CD4-positive, CD25-positive, alpha-beta regulatory T cell (primary cell): ENCODE measurements at places on chromosomes 3 and 15.

DNA sequence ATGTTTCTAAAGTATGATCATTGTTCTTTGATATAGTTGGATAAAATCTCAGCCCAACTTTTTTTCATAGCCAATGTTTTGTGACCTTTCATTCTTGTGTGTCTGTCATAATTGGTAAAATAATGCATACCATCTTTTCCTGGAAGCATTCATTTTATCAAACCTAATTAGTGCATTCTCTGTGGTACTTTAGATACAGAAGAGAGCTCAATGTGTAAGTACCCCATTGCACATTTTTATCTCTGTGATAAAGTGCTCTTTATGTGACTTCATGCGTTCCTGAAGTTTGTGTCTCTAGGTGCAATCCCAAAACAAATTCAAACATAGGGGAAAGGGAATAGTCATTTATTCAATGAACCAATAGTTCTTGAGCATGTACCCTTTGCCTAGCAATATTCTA, 628.5 kb downstream of the GBE1 start:
- no peaks in the 10 kb centered on the region for H3K36me3 ChIP-seq
- DNase-seq: no peak
- no peaks in the 10 kb centered on the region for H3K27me3 ChIP-seq
- H3K27ac ChIP-seq: no peak overlapping the region
- H3K4me1 ChIP-seq: no peaks in the 10 kb centered on the region

DNA sequence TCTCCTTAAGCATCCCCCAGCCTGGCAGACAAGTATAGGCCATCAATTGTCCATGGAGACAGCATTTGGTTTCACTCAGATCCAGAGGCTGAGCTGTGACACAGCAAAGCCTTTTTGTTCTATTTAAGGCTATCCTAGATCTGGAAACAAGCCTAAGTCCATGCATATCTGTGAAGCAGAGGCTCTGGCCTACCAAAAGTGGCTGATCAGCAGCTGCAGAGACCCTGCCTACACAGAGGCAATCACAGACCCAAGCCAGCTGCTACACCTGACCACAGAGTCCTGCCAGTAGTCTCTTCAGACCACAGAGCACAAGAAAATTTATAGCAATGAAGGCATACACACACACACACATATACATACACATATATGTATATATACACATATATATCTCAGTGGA, 501.7 kb upstream of the ARPP21 start:
- H3K36me3 ChIP-seq: no peaks in the 10 kb centered on the region
- H3K27me3 ChIP-seq: no peaks in the 10 kb centered on the region
- no peak for DNase-seq
- H3K4me1 ChIP-seq: no peaks in the 10 kb centered on the region
- no peak overlapping the region for H3K27ac ChIP-seq
- H3K4me3 ChIP-seq: no peak overlapping the region

GRCh38 chr3:36733162-36733696, 31.1 kb downstream of the DCLK3 start:
- no peaks in the 10 kb centered on the region for H3K36me3 ChIP-seq
- H3K27ac ChIP-seq: no peak overlapping the region
- H3K4me3 ChIP-seq: no peak overlapping the region
- peaks cover 5% of the 10 kb centered on the region for H3K27me3 ChIP-seq
- DNase-seq: no peak

GRCh38 chr15:25862071-25862471, 1.1 kb downstream of the ATP10A start:
- peak overlapping the region; percentile 82 for H3K4me3 ChIP-seq
- no peaks in the 10 kb centered on the region for H3K27me3 ChIP-seq

GRCh38 chr15:50377867-50378751, 23.1 kb upstream of the GABPB1 start:
- no peaks in the 10 kb centered on the region for H3K36me3 ChIP-seq
- H3K4me1 ChIP-seq: no peaks in the 10 kb centered on the region
- H3K27ac ChIP-seq: no peak overlapping the region
- H3K4me3 ChIP-seq: no peak overlapping the region
- no peaks in the 10 kb centered on the region for H3K27me3 ChIP-seq

GRCh38 chr3:48662753-48663488, at the start of gene CELSR3:
Gene CELSR3, minus strand, starts transcription at chr3:48662886. Its CDS starts 252 bp downstream, at chr3:48662634.
- peak within 1 kb of the TSS; percentile 64 for H3K4me3 ChIP-seq
- H3K27me3 ChIP-seq: no peaks in the 10 kb centered on the region
- peak within 1 kb of the TSS; percentile 68 for H3K27ac ChIP-seq
- peak; percentile 59 for DNase-seq

- H3K27ac ChIP-seq: no peak overlapping the region
- H3K4me3 ChIP-seq: no peak overlapping the region
- H3K36me3 ChIP-seq: no peaks in the 10 kb centered on the region
- peaks cover 3% of the 10 kb centered on the region for H3K27me3 ChIP-seq
- no peak for DNase-seq
These were observed 189.0 kb downstream of the ZNF621 start for GRCh38 chr3:40713795-40714194.

DNA sequence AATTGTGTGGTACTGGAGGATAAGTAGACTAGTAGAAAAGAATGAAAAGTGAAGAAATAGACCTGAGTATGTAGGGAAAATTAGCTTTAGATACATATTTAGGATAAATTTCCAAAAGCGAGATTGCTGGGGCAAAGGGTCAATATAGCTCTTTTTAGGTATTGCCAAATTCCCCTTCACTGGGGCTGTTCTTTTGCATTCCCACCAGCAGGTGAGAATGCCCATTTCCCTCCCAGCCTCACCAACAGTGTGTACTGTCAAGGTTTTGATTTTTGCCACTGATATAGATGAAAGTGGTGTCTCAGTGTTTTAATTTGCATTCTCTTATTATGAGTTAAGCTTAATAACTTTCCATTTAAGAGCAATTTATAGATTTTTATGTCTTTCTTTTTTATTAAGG, 35.7 kb upstream of the BHLHE40 start:
- H3K4me3 ChIP-seq: no peak overlapping the region
- H3K36me3 ChIP-seq: no peaks in the 10 kb centered on the region
- H3K4me1 ChIP-seq: no peaks in the 10 kb centered on the region
- DNase-seq: no peak

DNA sequence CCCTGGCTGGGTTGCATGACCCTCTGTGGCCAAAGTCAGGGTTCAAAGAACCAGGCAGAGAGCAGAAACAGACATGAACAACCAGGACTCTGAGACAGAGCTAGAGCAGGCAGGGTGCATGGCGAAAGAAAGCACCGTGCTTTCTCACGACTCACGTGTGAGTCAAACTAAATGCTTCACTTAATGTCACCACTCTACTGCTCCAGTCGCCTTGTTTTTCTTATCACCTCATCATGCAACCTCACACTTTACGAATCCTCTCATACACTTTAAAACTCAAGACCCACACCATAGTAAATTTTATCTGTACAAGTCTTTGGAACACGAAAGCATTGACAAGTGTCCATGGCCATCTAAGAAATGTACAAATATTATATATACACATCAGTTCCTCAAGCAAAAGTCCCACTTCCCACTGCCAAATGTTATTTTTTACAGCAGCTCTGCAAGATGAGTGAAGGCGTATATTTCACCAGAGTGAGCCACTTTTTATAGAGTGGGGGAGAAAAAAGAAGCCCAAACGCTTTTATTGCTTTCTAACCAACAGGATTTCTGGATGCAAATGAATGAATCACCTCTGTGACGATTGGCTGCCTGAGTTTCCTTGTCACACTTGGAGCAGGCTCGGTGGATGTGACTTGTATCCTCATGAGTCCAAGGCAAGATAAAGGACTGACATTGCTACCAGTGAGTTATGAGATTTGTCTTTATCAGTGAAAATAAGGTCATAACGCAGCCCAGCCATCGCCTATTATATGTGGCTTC, 16.0 kb upstream of the MEGF11 start:
- DNase-seq: no peak
- no peaks in the 10 kb centered on the region for H3K4me1 ChIP-seq

- no peaks in the 10 kb centered on the region for H3K36me3 ChIP-seq
- H3K27me3 ChIP-seq: no peaks in the 10 kb centered on the region
- H3K27ac ChIP-seq: peak overlapping the region; percentile 69
- H3K4me1 ChIP-seq: peaks cover 15% of the 10 kb centered on the region
These were observed 85.2 kb downstream of the KBTBD8 start for GRCh38 chr3:67083277-67083676.

GRCh38 chr3:36877930-36878685, 66.7 kb downstream of the TRANK1 start:
- peak overlapping the region; percentile 27 for H3K4me3 ChIP-seq
- peaks cover 23% of the 10 kb centered on the region for H3K4me1 ChIP-seq
- H3K36me3 ChIP-seq: peaks cover 22% of the 10 kb centered on the region

DNA sequence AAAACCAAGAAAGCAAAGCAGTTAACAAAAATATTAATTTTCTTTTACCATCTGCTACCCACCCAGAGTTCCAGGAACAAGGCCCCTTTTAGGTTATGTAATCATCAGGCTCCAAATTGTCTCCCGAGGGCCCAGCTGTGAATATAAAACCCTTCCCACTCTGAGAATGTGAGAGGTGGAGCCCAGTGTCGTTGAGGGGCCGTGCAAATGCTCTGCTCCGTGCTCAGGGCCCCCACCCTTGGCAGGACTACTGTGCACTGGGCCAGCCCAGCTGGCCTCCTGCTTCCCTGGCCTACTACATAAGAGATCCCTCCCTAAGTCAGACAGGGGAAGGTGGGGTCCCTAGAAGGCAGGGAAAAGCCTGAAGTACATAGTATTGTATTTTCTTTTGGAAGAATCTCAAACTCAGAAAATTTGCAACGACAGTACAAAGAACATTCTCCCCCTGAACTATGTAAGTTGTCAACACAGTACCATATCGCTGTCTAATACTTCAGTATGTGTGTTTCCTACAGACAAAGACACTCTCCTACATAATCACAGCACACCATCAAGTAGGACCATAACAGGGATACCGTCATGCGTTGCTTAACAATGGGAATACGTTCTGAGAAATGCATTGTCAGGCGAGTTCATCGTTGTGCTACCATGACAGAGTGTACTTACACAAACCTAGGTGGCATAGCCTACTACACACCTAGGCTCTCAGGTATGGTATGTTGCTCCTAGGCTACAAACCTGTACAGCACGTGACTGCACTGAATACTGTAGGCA, 4.4 kb upstream of the CLEC3B start:
- no peaks in the 10 kb centered on the region for H3K27me3 ChIP-seq
- no peak overlapping the region for H3K27ac ChIP-seq
- DNase-seq: no peak
